Mammary epithelial cell (primary cell): ENCODE measurements at places on chromosomes 2 and 18. TPM values are rescaled to one million over a fixed set of nuclear protein-coding genes. Genes with fewer than 3 reads are reported as not detected.

CROCC2 gene
- not detected for total RNA-seq

COL4A4 gene
- under 0.01 TPM for total RNA-seq

INPP1 gene
- 23.8 and 30.0 TPM in 2 replicates for total RNA-seq

GALNT3 gene
- total RNA-seq: 70.2 TPM

ANKRD44 gene
- total RNA-seq: 1.7 and 4.0 TPM in 2 replicates

KCNG2 gene
- 0.17 TPM for total RNA-seq

WNT6 gene
- total RNA-seq: not detected

AMER3 gene
- not detected for total RNA-seq

SCN9A gene
- total RNA-seq: 1.2 and 1.3 TPM in 2 replicates

TRAF3IP1 gene
- 7.0 TPM for total RNA-seq

AGXT gene
- total RNA-seq: not detected in 2 replicates

TXNL1 gene
- 53.8 and 64.9 TPM in 2 replicates for total RNA-seq

PKDCC gene
- not detected in 2 replicates for total RNA-seq

MC5R gene
- total RNA-seq: not detected in 2 replicates

PLB1 gene
- 4.2 TPM for total RNA-seq

TAF4B gene
- 6.5 TPM for total RNA-seq

INHBB gene
- total RNA-seq: 0.11 TPM in 1 of 2 replicates, not detected in the other

SEPTIN10 gene
- 76.4 and 92.0 TPM in 2 replicates for total RNA-seq

RGPD8 gene
- 11.7 and 13.9 TPM in 2 replicates for total RNA-seq

ADRA2B gene
- total RNA-seq: 0.08 and 0.09 TPM in 2 replicates

FZD7 gene
- total RNA-seq: 15.1 and 21.6 TPM in 2 replicates
